Fibroblast of the aortic adventitia (primary cell): ENCODE measurements at places on chromosomes 1 and 21.

- no peak for DNase-seq
These were observed 9.8 kb downstream of the TRAPPC3 start for GRCh38 chr1:36139521-36139920.

- no peak for DNase-seq
These were observed 56.9 kb downstream of the LDLRAD2 start for GRCh38 chr1:21868941-21869454.

DNA sequence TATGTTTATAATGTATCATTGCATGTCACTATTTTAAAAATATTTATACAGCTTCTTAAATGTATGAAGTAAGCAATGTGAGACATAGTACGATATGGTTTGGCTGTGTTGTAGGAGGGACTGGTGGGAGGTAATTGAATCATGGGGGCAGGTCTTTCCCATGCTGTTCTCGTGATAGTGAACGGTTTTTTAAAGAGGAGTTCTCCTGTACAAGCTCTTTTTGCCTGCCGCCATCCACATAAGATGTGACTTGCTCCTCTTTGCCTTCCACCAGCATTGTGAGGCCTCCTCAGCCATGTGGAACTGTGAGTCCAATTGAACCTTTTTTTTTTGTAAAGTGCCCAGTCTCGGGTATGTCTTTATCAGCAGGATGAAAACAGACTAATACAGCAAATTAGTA, 10.3 kb downstream of the ABCD3 start:
- DNase-seq: no peak

DNA sequence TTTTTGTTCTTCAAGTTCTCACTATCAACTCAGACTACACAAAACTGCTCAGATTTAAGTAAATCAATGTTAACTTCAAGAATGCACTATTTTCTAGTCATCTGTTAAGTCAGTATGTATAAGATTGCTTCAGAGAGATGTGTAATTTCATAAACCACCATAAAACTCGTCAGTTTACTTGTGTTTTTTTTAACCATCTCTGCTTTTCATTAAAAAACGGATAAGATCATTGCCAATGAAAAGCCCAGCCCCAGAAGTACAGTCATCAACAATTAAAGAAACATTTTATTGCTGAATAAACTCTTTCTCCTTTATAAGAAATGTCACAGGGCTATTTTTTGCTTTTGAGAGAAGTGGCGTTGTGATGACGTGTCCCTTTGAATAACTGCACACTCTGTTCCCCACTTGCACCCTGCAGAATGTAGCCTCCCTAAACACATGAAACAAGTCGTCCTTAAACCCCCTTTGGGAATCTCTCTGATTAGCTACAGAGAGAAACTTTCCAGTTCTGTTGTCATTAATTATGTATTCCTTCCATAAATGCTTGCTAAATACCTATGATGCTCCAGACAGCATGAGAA, 202.7 kb upstream of the FOXD3 start:
- DNase-seq: peak; percentile 28

GRCh38 chr1:104295511-104295910, 545.8 kb downstream of the AMY1C start:
- no peak for DNase-seq
